ENCODE measurements at places on chromosomes 2 and 18. TPM values are rescaled to one million over a fixed set of nuclear protein-coding genes. Genes with fewer than 3 reads are reported as not detected.

GRCh38 chr2:230068651-230069055, at the start of gene SLC16A14:
SLC16A14 (minus strand) TSS chr2:230068924; CDS start chr2:230059352, 9,572 bp downstream.
- DNase-seq: peak; percentile 52

GRCh38 chr2:10441948-10442347, 6.2 kb downstream of the ODC1 start:
- no peak for DNase-seq

DNA sequence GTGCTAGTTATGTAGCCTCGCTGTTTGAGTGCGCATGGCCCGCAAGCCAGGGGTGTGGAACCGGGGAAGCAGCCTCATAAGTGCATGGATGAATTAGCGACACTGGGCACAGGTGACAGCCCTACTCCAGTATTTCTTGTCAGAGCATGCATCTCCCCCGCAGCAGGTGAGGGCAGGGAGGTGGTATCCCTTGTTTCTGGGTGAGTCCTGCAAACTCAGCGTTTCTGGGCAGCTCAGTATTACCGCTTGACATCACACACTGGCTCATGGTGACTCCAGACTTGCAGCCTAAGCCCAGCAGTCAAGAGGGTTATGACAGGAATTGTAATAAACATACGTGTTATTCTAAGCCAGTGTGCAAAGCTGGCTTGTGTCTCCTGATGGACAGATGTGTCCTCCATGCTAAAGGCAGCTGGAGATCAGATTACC, 2.5 kb downstream of the CABLES1 start:
- no peak for DNase-seq

- no peak for DNase-seq
Observed at GRCh38 chr18:78965260-78965659, 14.4 kb upstream of the SALL3 start.

DNA sequence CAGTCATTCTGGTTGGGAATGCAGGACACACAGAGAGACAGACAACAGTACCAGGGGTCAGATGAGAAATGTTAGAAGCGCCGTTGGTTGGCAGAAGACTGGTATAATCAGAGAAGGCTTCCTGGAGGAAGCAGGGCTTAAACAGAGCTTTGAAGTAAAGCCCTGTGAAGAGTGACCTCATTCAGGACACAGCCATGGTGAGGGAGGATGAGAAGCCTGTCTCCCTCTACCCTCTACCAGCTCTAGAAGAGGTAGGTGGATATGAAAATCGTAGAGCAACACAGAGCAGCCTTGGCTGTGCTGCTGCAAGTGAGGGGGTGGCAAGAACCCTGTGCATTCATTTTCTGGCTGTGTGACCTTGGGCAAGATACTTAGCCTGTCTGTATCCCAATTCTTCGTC, 14.2 kb downstream of the TET3 start:
- no peak for DNase-seq

DNA sequence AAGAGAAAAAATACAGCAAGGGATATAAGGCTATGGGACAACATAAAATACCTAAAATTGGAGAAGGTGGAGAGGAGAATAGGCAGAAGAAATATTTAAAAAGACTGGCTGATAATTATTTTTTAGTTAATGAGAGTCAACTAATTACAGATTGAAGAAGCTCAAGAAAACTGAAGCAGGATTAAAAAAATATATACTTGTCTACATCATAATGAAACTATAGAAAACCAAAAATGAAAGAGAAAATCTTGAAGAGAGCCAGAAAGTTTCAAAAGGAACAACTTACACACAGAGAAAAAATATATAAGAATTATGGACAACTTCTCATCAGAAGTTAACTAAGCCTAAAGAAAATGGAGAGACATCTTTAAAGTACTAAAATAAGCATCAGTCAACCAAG, 62.9 kb upstream of the APCDD1 start:
- no peak for DNase-seq

DNA sequence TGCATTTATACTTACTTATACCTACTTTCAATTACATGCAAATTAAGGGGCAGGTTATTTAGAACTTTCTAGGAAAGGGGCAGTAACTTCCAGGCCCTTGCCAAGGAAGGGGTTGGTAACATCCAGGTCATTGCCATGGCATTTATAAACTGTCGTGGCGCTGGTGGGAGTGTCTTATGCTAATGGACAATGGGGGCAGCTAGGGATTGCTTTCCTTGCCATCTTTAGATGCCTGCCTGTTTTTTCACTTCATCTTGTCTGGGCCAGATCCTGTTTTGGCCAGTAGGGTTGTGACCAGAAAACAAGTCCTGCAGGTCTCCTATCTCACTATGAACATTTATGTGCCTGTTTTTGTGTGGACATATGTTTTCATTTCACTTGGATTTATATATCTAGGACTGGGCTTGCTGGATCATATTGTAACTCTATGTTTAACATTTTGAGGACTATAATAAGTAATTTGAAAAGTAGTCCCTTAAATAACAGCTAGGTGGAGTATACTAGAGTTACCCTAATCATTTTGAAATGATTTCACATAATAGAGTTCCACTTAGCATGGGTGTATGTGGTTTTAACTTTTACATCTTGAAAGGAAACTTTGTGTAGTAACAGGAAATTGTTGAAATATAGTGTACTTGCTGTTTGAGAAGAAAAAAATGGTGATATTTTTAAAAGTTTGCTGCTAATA, 56.1 kb downstream of the LCLAT1 start:
- DNase-seq: no peak

- DNase-seq: no peak
Observed at GRCh38 chr2:187749804-187750431, 195.7 kb upstream of the TFPI start.

DNA sequence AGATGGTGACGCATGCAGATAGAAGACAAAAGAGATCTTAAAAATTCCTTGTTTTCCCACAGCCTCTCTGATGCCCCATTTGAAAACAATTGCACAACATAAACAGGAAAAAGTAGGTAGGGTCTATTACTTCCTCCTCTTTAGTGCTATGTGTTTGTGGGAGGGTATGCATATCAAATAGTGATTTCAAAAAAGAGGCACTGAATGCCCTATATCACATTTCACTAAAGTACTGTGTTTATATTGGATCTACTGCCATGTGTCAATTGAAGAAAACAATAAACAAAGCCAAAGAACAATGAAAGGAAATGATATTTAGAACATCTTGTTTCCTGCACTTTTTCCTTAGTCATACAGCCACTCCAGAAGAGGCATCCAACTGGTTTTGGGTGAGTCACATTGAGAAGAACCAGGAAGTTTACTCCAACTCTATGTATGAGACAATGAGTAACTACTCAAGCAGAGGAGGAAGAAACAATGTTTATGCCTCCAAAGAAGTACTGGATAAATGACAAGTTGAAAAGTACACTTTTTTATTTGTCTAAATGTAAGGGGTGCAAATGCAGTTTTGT, 583.6 kb downstream of the FBXO15 start:
- peak; percentile 90 for DNase-seq

DNA sequence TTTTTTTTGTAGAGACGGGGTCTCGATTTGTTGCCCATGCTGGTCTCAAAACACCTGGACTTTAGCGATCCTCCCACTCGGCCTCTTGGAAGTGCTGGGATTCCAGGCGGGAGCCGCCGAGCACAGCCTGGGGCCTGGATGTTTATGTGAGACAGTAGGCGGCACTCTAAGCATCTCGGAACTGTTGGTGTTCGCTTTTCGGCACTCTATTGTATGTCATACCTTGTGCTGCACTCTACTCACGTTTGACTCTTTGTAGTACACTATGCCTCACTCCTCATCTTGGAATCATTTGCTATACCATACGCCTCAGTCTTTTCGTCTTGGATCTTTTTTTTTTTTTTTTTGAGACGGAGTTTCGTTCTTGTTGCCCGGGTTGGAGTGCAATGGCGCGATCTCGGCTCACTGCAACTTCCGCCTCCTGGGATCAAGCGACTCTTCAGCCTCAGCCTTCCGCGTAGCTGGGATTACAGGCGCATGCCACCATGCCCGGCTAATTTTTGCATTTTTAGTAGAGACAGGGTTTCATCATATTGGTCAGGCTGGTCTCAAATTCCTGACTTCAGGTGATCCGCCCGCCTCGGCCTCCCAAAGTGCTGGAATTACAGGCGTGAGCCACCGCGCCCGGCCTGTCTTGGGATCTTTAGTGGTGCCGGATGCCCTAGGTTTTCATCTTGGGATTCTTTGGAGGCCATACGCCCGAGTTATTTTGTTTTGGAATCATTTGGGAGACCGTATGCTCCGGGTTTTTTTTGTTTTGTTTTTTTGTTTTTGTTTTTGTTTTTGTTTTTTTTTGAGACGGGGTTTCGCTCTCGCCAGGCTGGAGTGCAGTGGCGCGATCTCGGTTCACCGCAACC, 24.2 kb upstream of the ZDBF2 start:
- DNase-seq: peak; percentile 4

GRCh38 chr2:68832233-68832869, 38.8 kb downstream of the BMP10 start:
- peak; percentile 78 for DNase-seq

DNA sequence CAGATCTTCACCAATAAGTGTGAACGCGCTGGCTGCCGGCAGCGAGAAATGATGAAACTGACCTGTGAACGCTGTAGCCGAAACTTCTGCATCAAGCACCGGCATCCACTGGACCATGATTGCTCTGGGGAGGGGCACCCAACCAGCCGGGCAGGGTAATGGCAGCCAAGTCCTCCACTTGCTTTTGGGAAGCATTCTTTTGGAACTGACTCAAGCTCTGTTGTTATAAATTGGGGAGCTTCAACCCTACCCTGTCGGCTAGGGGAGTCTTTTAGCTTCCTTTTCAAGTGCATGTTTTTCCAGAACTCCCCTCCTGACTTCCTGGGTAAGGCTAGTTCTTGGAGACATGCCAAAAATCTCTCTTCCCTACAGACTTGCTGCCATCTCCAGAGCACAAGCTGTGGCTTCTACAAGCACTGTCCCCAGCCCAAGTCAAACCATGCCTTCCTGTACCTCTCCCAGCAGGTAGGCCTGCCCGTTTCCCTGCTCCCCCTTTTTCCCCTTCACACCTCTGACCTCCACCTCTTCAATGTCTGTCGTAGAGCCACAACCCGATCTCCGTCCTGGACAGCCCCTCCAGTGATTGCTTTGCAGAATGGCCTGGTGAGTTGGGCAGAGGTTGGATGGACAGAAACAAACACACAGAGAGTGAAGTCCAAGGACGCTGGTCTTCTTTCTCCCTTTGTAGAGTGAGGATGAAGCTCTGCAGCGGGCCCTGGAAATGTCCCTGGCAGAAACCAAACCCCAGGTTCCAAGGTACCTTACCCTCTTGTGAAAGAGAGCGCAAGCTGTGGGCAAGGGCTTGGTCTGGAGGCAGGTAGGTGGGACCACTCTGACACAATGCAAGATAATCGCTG, 1.5 kb downstream of the ZFAND2B start:
- DNase-seq: peak; percentile 59

- no peak for DNase-seq
Observed at GRCh38 chr2:158297606-158298005, 158.9 kb downstream of the CCDC148 start.

GRCh38 chr2:236394571-236394970, 130.4 kb upstream of the ASB18 start:
- no peak for DNase-seq

GRCh38 chr2:233768076-233768475, 8.0 kb downstream of the UGT1A1 start:
- DNase-seq: no peak

- no peak for DNase-seq
Observed at GRCh38 chr2:11528228-11528627, 5.6 kb upstream of the GREB1 start.

GRCh38 chr2:149132901-149133300, 94.4 kb downstream of the LYPD6B start:
- no peak for DNase-seq

- DNase-seq: no peak
Observed at GRCh38 chr2:19651466-19651865, 250.3 kb downstream of the TTC32 start.

- no peak for DNase-seq
Observed at GRCh38 chr2:88057437-88057844, 1.9 kb upstream of the KRCC1 start.

DNA sequence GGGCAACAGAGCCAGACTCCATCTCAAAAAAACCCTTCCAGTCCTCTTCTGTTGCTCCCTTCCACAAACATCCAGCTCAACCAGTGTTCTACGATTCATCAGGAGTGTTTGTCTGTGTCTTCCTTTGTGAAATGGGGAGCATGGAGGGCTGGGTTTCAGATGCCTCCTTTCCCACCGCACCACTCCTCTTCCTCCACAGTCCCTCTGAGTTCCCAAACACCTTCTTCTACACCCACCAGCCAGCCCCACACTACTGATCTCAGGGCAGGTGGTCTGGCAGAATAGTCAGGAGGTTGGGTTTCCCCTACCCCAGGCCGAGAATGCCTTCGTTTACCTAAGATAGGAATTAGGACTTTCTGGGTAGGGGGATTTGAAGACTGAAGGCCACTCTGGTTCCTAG, 36.9 kb downstream of the NGEF start:
- no peak for DNase-seq

- DNase-seq: no peak
Observed at GRCh38 chr2:97747716-97748115, 34.3 kb downstream of the ZAP70 start.

- DNase-seq: no peak
Observed at GRCh38 chr2:239259603-239260298, 141.1 kb downstream of the HDAC4 start.

- no peak for DNase-seq
Observed at GRCh38 chr2:98857001-98857400, 79.0 kb downstream of the CRACDL start.

GPAT2 gene
- total RNA-seq: 0.28 TPM

SFT2D3 gene
- 2.5 TPM for total RNA-seq

GPR75 gene
- total RNA-seq: 1.7 TPM

ATP8B1 gene
- 136 TPM for total RNA-seq

TANC1 gene
- total RNA-seq: 12.9 TPM

DTNB gene
- total RNA-seq: 3.6 TPM

CEP192 gene
- total RNA-seq: 29.0 TPM

LYG2 gene
- total RNA-seq: not detected

Data from IMR-90 (cell line).